T follicular helper cell (primary cell): ENCODE measurements at places on chromosomes 4 and X.

DNA sequence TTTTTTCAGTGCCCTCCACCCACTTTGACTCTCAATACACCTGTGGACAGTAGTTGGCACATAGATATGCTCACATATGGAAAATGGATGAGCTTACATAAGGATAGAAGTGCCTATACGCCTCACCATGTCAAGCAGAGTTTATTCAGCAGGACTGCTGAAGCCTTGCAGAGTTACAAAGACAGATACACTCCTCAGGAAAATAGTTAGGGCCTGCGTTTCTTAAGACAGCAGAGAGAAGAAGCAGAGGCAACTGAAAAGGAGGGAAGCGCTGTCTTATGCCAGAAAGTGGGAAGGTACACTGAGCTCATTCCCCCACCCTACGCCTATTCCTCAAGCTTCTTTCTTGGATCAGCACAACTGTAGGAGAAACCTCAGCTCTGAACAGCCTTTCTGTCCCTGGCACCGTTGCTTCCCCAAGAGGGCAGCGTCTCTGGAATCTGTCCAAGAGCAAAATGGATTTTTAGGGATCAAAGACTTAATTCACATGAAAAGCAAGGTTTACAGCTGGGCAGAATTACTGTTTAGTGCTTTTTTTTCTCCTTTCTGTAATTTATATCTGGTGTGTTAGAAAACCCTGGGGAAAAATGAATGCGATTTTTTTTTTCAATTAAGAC, 37.3 kb upstream of the MBTPS2 start:
- DNase-seq: no peak

DNA sequence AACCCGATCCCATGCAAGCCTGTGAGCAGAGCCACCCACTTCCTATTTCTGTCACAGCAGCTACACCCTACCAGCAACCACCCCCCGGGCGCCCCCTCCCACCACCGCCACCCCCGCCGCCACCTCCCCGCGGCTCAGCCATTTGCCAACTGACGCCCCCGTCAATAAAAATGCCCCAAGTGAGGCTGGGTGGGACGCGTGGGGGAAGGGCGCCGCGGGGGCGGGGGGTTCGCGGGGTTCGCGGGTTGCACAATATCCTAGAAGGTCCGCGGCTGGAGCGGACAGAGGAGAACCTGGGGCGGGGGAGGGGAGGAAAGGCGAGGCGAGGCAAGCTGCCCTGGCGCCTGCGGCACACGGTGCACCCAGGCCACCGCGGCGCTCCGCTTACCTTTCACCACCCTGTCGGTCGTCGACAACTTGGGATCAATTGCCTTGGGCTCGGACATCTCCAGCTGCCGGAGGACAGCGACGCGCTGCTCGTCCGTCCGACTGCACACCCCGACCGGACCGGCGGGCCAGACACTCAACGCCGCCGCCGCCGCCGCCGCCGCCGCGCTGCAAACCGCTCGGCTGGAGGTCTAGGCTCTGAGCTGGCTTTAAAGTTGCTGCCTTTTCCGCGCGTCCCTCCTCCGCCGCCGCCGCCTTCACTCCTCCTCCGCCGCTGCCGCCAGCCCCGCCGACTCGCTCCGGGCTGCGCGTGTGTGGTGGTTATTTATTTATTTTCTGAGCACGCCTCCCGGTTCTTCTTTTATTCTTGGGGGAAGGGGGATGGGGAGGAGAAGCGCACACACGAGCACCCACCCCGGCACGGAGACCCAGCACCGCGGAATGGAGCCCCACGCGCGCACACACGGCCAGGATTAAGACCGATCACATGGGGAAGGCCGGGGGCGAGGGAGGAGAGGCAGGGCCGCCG, 717 bp downstream of the PPP3CA start:
- DNase-seq: peak; percentile 61

GRCh38 chrX:153463031-153463430, 7.3 kb downstream of the HAUS7 start:
- DNase-seq: no peak

GRCh38 chrX:110692866-110693265, 102.8 kb downstream of the CHRDL1 start:
- no peak for DNase-seq

DNA sequence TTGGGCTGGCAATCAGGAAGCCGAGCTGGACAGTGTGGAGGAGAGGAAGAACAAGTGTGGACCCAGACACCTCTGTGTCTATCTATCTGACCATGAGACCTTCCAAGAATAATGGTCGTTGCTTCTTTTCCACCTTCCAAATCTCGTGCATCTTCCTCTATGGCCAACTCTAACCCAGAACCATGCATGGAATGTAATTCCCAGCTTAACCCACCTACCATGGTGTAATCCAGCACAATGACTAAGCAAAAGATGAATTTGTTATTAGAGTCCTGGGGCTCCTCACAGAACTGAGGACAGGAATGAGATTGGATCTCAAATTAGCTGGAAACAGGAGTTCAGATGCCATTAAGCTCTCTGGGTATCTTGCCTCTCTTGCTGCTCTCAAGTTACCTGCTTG, 17.4 kb upstream of the TMEM184C start:
- DNase-seq: no peak

- peak; percentile 85 for DNase-seq
These were observed 51.2 kb upstream of the CHRNA9 start for GRCh38 chr4:40283968-40284367.

- no peak for DNase-seq
These were observed 1.5 kb upstream of the MSMO1 start for GRCh38 chr4:165325732-165326512.

DNA sequence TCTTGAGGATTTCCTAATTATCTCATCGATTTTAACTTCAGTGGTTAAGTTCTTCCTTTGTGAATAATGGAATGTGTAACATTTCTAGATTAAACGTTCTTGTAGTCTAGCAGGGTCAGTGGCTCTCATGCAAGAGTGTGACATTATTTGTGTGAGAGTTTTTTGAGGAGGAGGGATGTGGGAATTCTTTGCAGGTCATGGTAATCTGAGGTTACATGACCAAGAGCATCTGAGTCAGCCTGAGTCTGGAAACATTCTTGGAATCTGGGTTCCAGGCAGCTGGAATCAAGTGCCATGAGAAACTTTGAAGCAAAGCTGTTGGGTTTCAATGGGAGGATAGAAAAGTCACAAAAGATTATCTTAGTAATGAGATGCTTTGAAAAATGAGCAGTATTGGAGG, 49.5 kb downstream of the GK start:
- DNase-seq: no peak
